ENCODE measurements at places on chromosomes 12 and 14. TPM values are rescaled to one million over a fixed set of nuclear protein-coding genes. Genes with fewer than 3 reads are reported as not detected.

The RHOJ gene
- 14.7 TPM for total RNA-seq

The HCAR1 gene
- total RNA-seq = not detected

The HOXC4 gene
- total RNA-seq = not detected

The SLC17A8 gene
- total RNA-seq = not detected

The TAS2R30 gene
- 2.2 TPM for total RNA-seq

The NEUROD4 gene
- not detected for total RNA-seq

The GPRC5D gene
- total RNA-seq = not detected

The GRIP1 gene
- total RNA-seq = 0.81 TPM

The NUP107 gene
- 23.1 TPM for total RNA-seq

The CCER1 gene
- not detected for total RNA-seq

The TRHDE gene
- 0.30 TPM for total RNA-seq

The SERPINA12 gene
- total RNA-seq = not detected

The CHGA gene
- total RNA-seq = not detected

The MYRFL gene
- total RNA-seq = 0.32 TPM

The SLC5A8 gene
- not detected for total RNA-seq

The MYF5 gene
- not detected for total RNA-seq

The CMA1 gene
- 0.46 TPM for total RNA-seq

The ARG2 gene
- 1.6 TPM for total RNA-seq

The IQSEC3 gene
- 0.86 TPM for total RNA-seq

Measured in cardiac septum (tissue), 1 donor.